ENCODE measurements at places on chromosomes 7 and 10. TPM values are rescaled to one million over a fixed set of nuclear protein-coding genes. Genes with fewer than 3 reads are reported as not detected.
A peak's percentile ranks its signal among the peaks of the same experiment; 100 is the strongest.

- peaks cover 2% of the 10 kb centered on the region for H3K4me1 ChIP-seq
- no peak for DNase-seq
- no peak overlapping the region for H3K27ac ChIP-seq
- H3K36me3 ChIP-seq: no peaks in the 10 kb centered on the region
- H3K4me3 ChIP-seq: no peak overlapping the region
Observed at GRCh38 chr10:30828164-30828563, 198.6 kb upstream of the LYZL2 start.

Gene NPFFR1
- not detected for total RNA-seq

DNA sequence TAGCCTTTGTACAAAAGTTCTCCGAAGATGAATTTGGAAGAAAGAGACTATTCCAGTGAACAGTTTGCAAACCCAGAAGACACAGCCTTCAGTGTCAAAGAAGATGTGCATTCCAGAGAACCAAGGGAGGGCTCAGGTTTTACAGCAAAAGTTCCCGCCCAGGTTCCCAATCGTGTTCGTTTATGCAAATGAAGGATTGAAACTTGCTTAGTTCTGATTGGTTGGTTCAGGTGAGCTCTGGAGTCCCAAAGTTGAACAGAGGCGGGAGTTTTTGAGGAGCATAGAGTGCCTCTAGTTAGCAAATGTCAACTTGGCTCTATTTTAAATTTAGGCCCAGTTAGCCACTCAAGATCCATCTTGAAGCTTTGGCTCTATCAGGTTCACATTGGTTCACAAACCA, 51.3 kb downstream of the TMEM270 start:
- H3K4me3 ChIP-seq: no peak overlapping the region
- H3K27ac ChIP-seq: no peak overlapping the region
- H3K36me3 ChIP-seq: peaks cover 4% of the 10 kb centered on the region
- peaks cover 33% of the 10 kb centered on the region for H3K27me3 ChIP-seq
- no peaks in the 10 kb centered on the region for H3K4me1 ChIP-seq

Gene THSD7A
- 0.07 TPM for total RNA-seq

- H3K27me3 ChIP-seq: peaks cover 6% of the 10 kb centered on the region
- no peak overlapping the region for H3K27ac ChIP-seq
- no peaks in the 10 kb centered on the region for H3K4me1 ChIP-seq
- H3K36me3 ChIP-seq: no peaks in the 10 kb centered on the region
- no peak for DNase-seq
Observed at GRCh38 chr7:24152877-24153472, 131.0 kb upstream of the NPY start.

Gene BAG3
- 52.0 TPM for total RNA-seq

DNA sequence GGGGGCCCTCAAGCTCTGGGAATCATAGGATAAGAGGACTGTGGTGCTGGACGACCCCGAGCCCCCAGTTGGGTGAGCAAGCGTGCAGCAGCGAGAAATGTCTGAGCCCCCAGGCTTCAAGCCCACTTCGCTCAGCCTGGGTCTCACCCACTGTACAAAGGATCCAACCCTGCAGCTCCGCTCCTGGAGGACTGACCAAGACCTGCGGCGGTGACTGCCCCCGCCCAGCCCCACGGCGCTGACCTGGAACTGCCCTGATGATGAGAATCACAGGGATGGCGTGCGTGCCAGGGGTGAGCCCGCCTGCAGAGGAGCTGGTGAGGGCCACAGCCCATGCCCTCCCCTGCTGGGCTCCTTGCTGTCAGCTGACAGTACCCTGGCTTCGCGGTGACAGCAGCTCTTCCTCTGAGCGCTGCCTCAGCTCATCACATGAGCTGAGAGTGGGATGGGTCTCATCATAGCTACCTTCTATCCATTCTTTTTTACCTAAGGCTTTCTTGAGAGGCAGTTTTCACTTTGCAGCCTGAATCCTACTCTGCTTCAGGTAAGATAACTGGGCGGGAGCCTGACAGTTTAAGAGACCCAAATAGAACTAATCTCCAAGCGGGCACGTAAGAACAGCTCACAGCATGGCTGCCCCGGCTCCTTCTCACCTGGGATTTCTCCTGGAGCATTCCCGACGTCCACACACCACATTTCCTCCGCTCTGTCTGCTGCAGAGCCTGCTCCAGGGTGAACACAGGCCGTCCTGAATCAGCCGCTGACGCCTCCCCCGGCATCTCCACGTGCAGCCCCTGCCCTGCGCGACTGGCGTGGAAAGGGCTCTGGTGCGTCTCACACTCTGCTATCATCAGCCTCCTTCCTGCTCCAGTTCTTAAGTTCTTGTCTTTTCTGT, 329.9 kb downstream of the PTPRN2 start:
- H3K4me1 ChIP-seq: no peaks in the 10 kb centered on the region
- H3K36me3 ChIP-seq: no peaks in the 10 kb centered on the region
- no peak overlapping the region for H3K27ac ChIP-seq
- DNase-seq: no peak

Gene SPDYE2
- total RNA-seq: 0.55 TPM

DNA sequence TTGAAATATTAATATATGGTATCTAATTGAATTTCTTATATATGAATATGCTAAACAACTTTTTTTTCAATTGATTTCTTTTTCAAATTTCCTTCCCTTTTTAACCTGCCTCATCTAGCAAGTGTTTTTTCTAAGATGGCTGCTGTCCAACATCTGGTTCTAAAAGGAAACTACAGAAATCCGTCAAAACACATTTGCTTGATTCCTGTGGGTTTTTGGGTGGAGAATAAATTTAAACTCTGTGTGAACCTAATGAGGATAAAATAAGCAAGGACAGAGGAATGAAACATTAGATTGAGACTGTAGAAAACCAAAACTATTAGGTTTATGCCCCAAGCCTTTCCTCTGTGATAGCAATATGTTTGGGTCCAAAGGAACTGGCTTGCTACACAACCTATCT, 75.5 kb upstream of the STARD3NL start:
- no peak overlapping the region for H3K4me3 ChIP-seq
- no peak overlapping the region for H3K27ac ChIP-seq
- H3K4me1 ChIP-seq: peaks cover 2% of the 10 kb centered on the region
- DNase-seq: no peak
- peaks cover 2% of the 10 kb centered on the region for H3K36me3 ChIP-seq
- peaks cover 38% of the 10 kb centered on the region for H3K27me3 ChIP-seq

GRCh38 chr10:114304017-114304570, 65.0 kb downstream of the VWA2 start:
- H3K27ac ChIP-seq: peak overlapping the region; percentile 80
- H3K27me3 ChIP-seq: no peaks in the 10 kb centered on the region
- H3K4me3 ChIP-seq: peak overlapping the region; percentile 92
- peaks cover under 1% of the 10 kb centered on the region for H3K36me3 ChIP-seq

Gene ADARB2
- total RNA-seq: 0.18 TPM

Gene BMS1
- 14.2 TPM for total RNA-seq

Gene CFAP70
- 2.4 TPM for total RNA-seq

DNA sequence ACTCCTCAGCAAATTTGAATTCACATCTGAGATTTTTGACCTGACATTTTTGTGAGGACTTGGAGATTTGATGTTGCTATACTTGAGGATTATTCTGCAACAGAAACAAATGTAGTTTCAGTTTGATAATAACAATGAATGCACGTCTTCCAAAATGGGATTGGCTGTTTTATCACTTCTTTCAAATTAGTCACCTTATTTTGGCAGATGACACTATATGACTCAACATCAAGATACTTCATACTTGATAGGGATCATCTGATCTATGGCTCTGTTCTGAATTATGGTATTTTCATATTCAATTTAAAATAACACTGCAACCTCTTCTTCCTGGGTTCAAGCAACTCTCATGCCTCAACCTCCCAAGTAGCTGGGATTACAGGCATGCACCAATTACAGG, 24.2 kb downstream of the ARL5B start:
- peaks cover 8% of the 10 kb centered on the region for H3K27me3 ChIP-seq
- no peaks in the 10 kb centered on the region for H3K4me1 ChIP-seq
- no peak overlapping the region for H3K4me3 ChIP-seq
- no peak overlapping the region for H3K27ac ChIP-seq
- H3K36me3 ChIP-seq: no peaks in the 10 kb centered on the region
- DNase-seq: no peak

- no peak overlapping the region for H3K27ac ChIP-seq
- H3K27me3 ChIP-seq: peaks cover 33% of the 10 kb centered on the region
- no peak for DNase-seq
- H3K4me3 ChIP-seq: no peak overlapping the region
- H3K36me3 ChIP-seq: no peaks in the 10 kb centered on the region
Observed at GRCh38 chr10:75657351-75657750, 225.9 kb downstream of the LRMDA start.

Gene SLC35B4
- total RNA-seq: 11.6 TPM

DNA sequence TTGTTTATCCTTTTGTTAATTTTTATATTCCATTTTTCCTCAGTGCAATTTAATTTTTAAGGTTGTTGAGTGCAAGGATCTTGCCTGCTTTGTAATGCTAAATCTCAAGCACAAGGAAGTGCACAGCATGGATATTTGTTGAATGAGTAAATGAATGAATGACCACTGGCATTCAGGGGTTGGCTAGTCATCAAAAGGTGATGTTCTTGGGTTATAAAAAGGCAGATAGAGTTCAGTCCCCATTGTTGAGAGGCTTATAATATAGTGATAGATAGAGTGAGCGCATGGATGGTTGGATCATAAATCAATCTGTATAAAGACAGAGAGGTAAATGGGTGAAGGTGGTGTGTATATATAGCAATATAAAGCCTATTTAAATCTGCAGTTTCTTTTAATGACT, 193.2 kb upstream of the KLF6 start:
- peaks cover 26% of the 10 kb centered on the region for H3K4me1 ChIP-seq

GRCh38 chr10:62594093-62594520, 210.4 kb upstream of the ADO start:
- no peak overlapping the region for H3K4me3 ChIP-seq
- peaks cover 3% of the 10 kb centered on the region for H3K4me1 ChIP-seq
- peak; percentile 46 for DNase-seq
- peaks cover 3% of the 10 kb centered on the region for H3K36me3 ChIP-seq

Gene OPN1SW
- total RNA-seq: not detected

- no peaks in the 10 kb centered on the region for H3K27me3 ChIP-seq
- H3K36me3 ChIP-seq: no peaks in the 10 kb centered on the region
- peaks cover 24% of the 10 kb centered on the region for H3K4me1 ChIP-seq
Observed at GRCh38 chr10:92574548-92575261, 812 bp upstream of the IDE start.

DNA sequence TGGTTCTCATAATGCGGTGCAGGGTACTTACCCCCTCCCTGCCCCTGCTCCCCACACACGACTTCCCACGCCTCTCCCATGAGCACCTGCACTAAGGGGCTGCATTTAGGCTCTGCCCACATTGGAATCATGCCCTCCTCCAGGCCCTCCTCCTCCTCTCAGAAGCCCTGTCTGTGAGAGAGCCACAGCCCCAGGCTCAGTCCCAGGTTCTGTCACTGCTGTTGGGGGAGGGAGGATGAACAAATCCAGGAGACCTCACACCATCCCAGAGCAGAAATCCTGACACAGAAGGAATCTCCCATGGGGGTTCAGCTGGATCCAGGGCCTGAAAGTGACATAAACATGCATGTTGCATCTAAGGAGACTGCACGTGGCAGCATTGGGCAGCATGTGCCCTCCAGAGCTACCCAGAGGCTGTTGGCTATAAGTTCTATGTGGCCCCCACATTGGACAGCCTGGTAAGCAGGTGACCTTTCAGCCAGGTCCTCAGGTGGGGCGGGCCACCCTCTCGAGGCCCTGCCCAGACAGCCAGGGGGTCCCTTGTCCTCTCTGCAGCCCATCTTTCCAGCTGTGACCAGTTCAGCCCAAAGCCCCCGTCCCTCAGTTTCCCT, 1.6 kb upstream of the PILRA start:
- H3K4me3 ChIP-seq: peak overlapping the region; percentile 12
- DNase-seq: no peak
- peaks cover 3% of the 10 kb centered on the region for H3K36me3 ChIP-seq

- no peak for DNase-seq
- peaks cover 29% of the 10 kb centered on the region for H3K27me3 ChIP-seq
- no peak overlapping the region for H3K4me3 ChIP-seq
- H3K4me1 ChIP-seq: peaks cover 5% of the 10 kb centered on the region
- H3K36me3 ChIP-seq: no peaks in the 10 kb centered on the region
- H3K27ac ChIP-seq: no peak overlapping the region
Observed at GRCh38 chr7:157889480-157889879, 552.7 kb downstream of the DNAJB6 start.

- no peak overlapping the region for H3K4me3 ChIP-seq
- H3K27ac ChIP-seq: no peak overlapping the region
- no peaks in the 10 kb centered on the region for H3K36me3 ChIP-seq
- no peaks in the 10 kb centered on the region for H3K27me3 ChIP-seq
Observed at GRCh38 chr10:75070961-75071428, 40.5 kb upstream of the SAMD8 start.

Gene TAS2R39
- not detected for total RNA-seq

DNA sequence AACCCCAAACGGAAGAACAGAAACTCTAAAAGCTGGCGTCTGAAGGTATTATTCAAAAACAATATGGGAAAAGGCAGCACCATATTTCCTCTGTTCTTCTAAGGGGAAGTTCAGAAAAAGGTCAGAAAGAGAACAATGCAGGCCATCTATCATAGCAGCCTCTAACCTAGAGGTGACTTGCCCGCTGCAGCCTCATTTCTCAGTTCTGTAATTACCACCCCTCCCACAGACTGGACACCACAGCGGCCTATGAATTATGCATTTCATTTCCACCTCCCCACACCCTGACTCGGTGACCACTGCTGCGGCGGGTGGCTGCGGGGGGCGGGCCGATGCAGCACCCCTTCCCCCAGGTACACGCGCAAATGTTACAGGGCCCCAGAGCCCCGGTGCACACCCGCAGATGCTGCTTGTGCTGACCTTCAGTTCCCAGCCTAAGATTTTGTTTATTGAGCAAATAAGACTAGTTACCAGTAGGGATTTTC, 125.5 kb downstream of the CLEC2L start:
- H3K27ac ChIP-seq: peak overlapping the region; percentile 93
- H3K4me1 ChIP-seq: peaks cover 29% of the 10 kb centered on the region
- H3K4me3 ChIP-seq: peak overlapping the region; percentile 77
- no peaks in the 10 kb centered on the region for H3K27me3 ChIP-seq
- no peak for DNase-seq
- H3K36me3 ChIP-seq: peaks cover 3% of the 10 kb centered on the region
